ENCODE measurements at places on chromosomes 16 and 17.

DNA sequence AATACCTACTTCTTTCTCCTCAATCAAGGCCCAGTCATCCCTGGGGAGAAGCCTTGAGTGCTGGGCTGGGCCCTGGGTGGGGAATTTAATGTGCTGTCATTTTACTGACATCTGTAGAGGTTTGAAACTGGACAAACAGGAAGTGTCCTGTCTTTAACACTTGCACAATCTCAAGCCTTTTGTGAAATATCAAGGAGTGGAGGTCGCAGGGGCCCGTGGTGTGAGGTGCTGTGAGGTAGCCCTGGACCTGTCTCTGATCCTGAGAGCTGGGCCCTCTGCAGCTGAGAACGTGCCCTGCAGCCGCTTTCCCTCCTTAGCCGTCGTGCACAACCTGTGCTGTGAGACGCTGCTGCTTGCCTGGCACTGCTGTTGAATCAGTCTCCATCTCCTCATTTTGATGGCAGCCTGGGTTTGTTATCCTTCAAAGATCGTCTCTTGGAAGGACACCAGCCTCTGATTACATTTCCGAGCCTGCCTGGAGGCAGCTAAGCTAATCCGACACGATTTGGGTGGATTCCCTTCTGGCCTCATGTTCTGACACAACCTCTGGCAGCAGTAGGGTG is 29.9 kb downstream of the SMARCE1 start:
- no peak for DNase-seq

GRCh38 chr17:35241520-35241919 is 1.4 kb upstream of the SLFN5 start:
- DNase-seq: no peak

GRCh38 chr17:82912484-82913089 is 72.8 kb upstream of the ZNF750 start:
- no peak for DNase-seq

GRCh38 chr17:10172241-10172741 is 26.1 kb downstream of the GAS7 start:
- no peak for DNase-seq

GRCh38 chr17:74210191-74211140 is 2.9 kb upstream of the TTYH2 start:
- no peak for DNase-seq

DNA sequence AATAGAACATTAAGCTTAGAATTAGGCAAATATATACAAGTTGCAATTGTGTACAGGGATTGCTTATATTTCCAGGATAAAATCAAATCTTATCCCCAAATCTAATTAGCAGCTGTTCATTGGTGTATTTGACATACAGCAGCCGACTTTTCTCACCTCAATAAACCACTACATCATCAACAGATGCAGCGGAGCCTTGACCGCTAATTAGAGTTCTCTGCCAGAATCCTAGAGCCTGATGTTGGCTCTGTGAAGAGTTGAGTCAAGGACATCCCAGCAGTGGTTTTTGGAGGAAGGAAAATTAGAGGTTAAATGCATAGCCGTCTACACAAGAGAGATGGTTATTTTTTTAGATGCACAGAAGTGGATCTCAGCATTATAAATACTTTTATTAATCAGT is 221.9 kb upstream of the CACNG5 start:
- no peak for DNase-seq

- DNase-seq: no peak
Measured at GRCh38 chr16:17775061-17775460, 304.3 kb upstream of the XYLT1 start.

GRCh38 chr17:43176119-43176570 is 5.1 kb downstream of the NBR1 start:
- no peak for DNase-seq

GRCh38 chr16:65689726-65690125 is 567.9 kb upstream of the CDH11 start:
- DNase-seq: no peak

DNA sequence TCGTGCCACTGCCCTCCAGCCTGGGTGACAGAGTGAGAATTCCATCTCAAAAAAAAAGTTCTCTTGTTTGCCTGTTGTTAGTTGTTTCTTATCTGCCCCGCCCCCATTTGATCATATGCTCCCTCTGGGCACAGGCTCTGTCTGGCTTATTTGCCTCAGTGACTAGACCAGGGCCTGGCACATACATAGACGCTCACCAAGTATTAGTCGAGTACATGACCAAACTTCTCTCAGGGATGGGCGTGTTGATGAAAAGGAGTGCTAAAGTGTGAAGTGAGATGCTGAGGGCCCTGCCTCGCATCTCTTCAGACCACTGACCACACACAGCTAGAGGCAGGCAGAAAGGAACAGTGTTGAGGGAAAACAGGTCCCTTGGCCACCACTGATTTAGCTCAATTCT is 3.3 kb upstream of the HELZ start:
- DNase-seq: no peak

- DNase-seq: no peak
Measured at GRCh38 chr17:49597928-49598655, 22.4 kb downstream of the NXPH3 start.

GRCh38 chr16:57600952-57601580 is 27.4 kb upstream of the ADGRG1 start:
- DNase-seq: no peak

- no peak for DNase-seq
Measured at GRCh38 chr17:62989501-62989900, 23.5 kb downstream of the TANC2 start.

- no peak for DNase-seq
Measured at GRCh38 chr17:65559461-65559803, 2.0 kb downstream of the AXIN2 start.

DNA sequence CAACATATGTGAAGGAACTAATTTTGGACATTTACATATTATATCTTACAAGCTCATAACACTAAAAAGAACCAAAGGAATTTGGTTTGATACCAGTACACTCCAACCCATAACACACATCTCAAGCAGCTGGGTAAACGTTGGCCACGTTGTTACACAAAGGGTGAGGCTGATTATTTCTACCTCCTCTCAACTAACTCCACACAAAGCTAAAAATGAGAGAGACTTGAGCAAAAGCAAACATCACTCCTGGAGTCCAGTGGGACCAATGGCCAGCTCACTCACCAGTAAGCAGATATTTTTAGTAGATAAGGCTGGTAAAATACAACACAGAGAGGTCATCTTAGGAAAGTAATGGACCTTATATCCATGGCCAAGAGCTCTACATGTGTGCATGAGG is 207.6 kb downstream of the MRTFB start:
- no peak for DNase-seq

DNA sequence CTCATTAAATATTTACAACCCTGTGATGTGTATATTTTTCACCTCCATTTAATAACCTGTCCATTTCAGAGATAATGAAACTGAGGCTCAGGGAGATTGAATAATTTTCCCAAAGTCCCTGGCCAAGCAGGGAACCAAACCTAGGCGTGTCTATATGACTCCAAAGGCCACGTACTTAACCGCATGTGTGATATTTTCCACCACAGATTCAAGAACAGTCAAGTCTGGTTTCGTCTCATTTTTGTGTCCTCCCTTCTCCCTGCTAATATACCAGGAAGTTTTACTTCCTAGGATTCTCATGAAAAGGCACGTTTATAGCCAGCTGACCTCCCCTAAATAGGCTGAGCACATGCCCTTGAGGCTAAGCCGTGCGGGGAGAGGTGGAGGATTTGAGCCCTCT is 15.3 kb downstream of the WFIKKN2 start:
- no peak for DNase-seq

DNA sequence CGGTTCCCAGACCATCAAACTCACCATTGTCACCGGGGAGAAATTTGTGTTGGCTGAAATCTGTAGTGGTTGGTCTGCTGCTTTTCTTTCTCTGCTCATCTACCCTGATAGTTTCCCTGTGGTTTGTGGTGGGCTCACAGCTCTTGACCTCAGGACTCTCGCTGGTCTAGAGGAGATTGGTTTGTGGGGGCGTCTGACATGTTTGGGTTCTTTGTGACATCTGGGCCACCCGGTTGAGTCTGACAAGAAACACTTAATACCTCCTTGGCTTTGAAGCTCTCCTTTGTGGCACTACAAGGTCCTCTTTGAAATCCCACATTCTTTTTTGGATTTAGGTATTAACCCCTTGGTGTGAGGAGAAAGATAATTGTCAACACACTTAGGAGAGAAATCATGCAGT is 662.0 kb downstream of the WWOX start:
- DNase-seq: no peak

DNA sequence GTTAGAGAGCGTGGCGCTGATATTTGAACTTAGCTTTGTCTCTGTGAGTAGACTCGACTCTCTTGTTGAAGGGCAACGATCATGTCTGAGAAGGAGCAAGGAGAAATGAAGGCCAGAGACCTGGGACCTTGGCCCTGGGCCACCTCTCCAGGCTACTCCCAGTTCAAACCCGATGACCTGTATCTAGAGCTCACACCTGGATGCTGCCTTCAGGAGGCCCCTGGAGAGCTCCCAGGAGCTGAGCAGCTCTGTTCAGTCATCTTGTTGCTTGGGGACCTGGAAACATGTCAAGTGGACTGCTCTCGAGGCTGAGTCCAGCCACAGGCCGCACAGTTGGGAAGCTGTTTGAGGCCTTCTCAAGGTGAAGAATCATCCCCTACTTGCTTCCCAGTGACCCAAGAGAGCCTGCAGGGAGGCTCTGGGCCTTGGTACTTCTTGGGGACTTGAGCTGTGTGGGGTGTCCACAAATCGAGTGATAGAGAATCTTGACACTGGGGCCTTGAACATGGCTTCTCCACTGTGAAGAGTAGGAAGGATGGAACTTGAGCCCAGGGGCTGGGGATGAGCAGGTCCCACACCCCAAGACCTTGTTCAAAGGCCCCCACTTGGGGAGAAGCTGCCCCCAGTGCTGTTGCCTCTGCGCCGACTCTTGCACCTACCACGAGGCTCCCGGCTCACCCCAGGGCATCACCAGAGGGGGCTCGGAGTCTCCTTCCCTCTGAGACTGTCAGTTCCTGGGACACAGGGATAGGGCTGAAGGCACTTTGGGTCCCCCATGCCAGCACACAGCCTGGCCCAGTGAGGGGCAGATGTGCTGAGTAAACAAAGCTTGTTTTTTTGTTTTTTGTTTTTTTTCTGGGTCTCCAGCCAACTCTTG is 112.1 kb downstream of the IRX5 start:
- no peak for DNase-seq

DNA sequence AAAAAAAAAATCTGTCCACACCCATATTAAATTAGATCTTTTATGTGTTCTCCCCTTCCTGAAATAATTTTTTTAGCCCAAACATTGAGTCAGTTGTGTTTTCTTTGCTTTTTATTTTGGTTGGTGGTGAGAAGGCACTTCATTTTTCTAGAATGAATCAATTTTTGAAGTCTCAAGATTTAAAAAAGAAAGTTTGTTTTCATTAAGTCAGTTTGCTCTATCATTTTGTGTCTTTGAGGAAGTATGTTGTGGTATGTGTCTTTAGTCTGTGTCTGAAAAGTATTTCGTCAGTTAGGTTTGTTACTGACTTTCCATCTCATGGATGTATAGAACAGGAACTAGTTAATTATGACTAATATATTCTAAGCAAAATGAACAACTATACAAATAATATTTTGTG is 3.8 kb downstream of the IGF2BP1 start:
- no peak for DNase-seq

- DNase-seq: no peak
Measured at GRCh38 chr17:66524877-66525276, 222.5 kb downstream of the PRKCA start.

GRCh38 chr16:83973581-83974385 is 5.7 kb downstream of the NECAB2 start:
- no peak for DNase-seq

- DNase-seq: no peak
Measured at GRCh38 chr17:43337684-43338428, 60.9 kb upstream of the ARL4D start.

- no peak for DNase-seq
Measured at GRCh38 chr16:84477661-84478060, 26.8 kb downstream of the MEAK7 start.

DNA sequence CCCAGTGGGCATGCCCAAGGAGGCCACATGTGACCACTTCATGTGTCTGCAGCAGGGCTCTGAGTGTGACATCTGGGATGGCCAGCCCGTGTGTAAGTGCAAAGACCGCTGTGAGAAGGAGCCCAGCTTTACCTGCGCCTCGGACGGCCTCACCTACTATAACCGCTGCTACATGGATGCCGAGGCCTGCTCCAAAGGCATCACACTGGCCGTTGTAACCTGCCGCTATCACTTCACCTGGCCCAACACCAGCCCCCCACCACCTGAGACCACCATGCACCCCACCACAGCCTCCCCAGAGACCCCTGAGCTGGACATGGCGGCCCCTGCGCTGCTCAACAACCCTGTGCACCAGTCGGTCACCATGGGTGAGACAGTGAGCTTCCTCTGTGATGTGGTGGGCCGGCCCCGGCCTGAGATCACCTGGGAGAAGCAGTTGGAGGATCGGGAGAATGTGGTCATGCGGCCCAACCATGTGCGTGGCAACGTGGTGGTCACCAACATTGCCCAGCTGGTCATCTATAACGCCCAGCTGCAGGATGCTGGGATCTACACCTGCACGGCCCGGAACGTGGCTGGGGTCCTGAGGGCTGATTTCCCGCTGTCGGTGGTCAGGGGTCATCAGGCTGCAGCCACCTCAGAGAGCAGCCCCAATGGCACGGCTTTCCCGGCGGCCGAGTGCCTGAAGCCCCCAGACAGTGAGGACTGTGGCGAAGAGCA is 4.4 kb downstream of the WFIKKN2 start:
- DNase-seq: no peak

GRCh38 chr17:752620-753219 is 656 bp upstream of the GEMIN4 start:
- no peak for DNase-seq

- DNase-seq: no peak
Measured at GRCh38 chr17:80738020-80738808, 193.6 kb downstream of the RPTOR start.

GRCh38 chr17:54956791-54957190 is 11.7 kb downstream of the COX11 start:
- DNase-seq: no peak

GRCh38 chr17:20291853-20292252 is 175.5 kb downstream of the LGALS9B start:
- DNase-seq: no peak

- no peak for DNase-seq
Measured at GRCh38 chr16:1592446-1592845, 19.4 kb downstream of the IFT140 start.

- DNase-seq: no peak
Measured at GRCh38 chr17:82848022-82848592, 8.3 kb upstream of the ZNF750 start.

- DNase-seq: no peak
Measured at GRCh38 chr17:70230850-70231640, 61.7 kb downstream of the KCNJ2 start.

- no peak for DNase-seq
Measured at GRCh38 chr17:49969134-49969759, at the start of gene DLX4. Gene DLX4, plus strand, starts transcription at chr17:49969190. Its CDS starts 279 bp downstream, at chr17:49969469.

DNA sequence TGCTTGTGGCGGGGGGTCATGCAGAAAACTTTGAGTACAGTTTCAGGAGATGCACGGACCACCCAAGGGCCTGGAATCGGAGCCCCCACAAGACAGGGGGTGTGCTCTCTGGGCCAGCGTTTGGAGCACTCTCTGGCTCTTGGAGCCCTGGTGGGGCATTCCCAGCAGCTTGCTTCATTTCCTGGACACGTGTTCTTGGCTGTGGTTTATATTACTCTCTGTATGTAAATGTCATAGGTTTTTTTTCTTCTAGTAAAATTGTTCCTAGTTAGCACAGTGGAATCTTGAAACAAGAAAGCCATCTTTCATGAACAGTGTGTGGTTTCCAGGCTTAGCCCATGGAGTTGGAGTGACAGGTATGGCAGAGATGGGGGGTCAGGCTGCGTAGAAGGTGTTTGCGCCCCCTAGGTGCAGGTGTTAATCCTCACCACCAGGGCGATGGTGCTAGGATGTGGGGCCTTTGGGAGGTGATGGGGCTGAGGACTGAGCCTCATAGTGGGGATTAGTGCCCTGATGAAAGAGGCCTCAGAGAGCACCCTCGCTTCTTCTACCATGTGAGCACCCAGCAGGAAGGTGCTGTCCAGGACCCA is 79.8 kb downstream of the JPH3 start:
- no peak for DNase-seq
